ENCODE measurements at places on chromosomes 2 and 18.

- no peak for DNase-seq
Measured at GRCh38 chr18:79515331-79515730, 119.6 kb downstream of the NFATC1 start.

DNA sequence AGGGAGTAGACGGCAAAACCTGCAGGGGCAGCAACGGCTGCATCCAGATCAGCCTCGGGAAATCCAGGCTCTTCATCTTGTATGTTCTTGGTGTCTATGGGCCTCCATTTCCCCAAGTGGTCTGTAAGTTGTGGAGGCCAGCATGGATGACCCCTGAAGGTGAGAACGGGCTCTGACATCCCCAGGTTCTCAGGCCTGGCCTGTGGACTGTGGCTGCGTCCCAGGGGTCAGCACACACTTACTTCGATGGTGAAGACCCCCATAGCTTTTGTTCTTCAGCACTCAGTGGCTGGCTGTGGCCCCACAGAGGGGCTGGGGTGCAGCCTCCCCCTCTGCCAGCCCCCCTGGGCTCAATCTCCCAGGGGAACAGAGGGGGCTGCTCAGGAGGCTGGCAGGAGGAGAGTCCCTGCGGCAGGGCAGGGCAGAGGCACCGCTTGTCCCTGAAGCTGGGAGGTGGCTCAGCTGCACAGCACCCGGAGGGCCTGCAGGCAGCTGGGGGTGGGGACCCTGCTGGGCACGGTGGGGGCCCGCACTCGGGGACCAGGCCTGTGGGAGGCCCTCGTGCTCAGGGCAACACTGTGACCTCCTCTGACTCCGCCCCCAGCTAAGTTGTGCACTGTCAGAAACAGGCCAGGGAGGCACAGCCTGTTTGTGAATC is 3.8 kb downstream of the SLC66A3 start:
- DNase-seq: no peak

GRCh38 chr2:237434866-237435311 is 20.9 kb upstream of the COL6A3 start:
- DNase-seq: peak; percentile 89

GRCh38 chr18:68727506-68727905 is 12.6 kb upstream of the TMX3 start:
- DNase-seq: no peak

DNA sequence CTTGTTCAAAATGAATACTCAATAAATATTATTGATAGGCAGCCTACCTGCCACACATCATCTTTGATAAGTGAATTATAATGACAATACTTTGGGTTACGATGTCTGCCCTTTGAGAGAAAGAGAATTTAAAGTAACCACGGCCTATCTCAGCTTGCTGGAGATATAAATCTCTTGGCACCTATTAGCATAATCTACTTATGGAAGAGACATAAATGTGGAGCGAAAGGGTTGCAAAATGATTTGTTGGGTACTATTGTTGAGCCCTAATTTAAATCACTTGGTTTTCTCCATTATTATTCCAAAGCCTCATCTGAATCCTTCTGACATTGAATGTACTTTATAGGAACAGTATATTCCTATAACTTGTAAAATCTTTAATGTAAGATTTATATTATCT is 520.1 kb downstream of the DPP10 start:
- DNase-seq: no peak

- no peak for DNase-seq
Measured at GRCh38 chr2:88754585-88755320, 63.3 kb downstream of the RPIA start.

GRCh38 chr2:204049635-204050034 is 113.1 kb downstream of the ICOS start:
- peak; percentile 16 for DNase-seq

DNA sequence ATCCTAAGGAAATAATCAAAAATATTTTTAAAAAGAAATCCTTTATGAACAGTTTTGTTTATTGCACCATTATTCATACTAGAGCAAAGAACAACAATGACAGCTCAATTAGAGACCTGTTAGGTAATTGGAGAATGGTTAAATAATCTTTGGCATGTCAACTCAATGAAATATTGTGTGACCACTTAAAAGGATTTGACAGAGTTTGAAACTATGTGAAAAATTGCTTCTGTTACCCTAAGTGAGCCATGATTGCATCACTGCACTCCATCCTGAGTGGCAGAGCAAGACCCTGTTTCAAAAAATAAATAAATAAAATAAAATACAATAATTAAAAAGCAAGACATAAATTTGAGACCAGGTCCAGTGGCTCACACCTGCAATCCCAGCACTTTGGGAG is 66.1 kb upstream of the ATP8B1 start:
- no peak for DNase-seq

DNA sequence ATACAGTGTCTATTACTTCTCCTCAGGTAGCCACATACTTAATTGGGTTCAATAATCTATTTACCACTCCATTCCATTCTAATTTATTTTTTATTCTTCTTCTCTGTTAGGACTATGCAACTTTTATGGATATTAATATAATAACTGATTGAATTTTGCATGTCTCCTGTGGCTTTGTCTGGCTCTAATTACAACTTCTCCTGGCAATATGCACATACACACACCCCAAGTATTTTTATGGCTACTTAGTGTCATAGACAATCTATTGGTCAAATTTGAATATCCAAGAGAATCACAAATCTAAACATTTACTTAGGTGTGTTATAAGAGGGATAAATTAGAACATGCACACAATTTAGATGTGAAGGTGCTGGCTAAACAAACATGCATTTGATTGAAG is 73.1 kb downstream of the BOD1L2 start:
- no peak for DNase-seq

- DNase-seq: no peak
Measured at GRCh38 chr2:238459081-238459629, 32.4 kb downstream of the ASB1 start.

DNA sequence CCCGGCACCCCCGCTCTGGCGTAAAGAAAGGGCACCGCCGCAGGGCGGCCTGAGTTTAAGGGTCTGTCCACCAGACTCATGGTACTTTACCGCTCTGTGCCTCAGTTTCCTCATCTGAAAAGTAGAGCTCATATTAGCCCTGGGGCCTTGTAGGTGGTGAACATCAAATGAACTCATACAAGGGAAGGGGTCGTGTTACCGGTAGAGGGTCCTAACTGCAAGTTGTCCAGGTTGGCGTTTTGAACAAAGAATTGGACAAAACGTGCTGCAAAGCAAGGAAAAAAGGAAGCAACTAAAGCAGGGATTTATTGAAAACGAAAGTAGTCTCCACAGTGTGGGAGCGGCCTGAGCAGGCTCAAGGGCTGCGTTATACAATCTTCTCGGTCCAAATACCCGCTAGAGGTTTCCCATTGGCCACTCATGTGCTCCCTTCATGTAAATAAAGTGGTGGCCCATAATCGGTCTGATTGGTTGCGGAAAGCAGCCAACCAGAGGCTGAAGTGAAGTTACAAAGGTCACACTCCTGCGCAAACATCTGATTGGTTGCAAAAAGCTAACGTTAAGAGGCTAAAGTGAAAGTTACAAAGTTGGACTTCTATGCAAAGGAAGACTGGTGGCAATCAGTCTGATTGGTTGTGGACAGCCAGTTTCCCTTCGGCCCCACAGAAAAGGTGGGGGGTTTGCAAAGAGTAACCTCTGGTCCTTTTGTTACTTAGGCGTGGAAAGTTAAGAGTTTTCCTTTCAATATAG is 80.7 kb upstream of the LDLRAD4 start:
- DNase-seq: peak; percentile 85

DNA sequence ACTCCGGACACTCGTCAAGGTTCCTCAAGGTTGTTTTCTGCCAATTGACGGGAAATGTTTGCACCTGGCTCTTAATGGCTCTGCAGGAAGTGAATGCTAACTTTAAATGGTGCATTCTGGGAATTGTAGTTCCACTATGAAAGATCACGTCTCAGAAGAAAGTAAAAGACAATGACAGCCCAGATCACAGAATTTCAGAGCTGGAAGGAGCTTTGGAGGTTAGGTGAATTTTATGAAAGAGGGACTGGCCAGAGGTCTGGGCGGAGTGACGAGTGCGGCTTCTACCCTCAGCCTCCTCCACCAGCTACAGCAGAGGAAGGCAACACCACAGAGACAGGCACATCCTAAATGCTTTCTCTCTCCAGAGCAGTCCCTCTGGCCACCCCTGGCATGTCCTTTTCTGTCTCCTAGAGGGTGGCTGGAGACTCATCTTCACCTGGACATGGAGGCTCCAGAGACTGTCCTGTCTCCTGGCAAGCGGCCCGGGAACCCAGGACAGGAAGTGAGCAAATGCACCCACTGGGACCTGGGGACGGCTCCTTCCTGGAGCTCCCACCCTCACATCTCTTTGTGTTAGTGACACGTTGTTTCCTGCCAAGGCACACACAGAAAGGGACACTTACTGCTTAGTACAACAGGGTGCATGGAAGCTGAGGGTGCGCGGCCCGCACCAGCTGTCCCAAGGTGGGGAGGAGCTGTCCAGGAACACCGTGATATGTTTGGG is 19.4 kb downstream of the THAP4 start:
- peak; percentile 58 for DNase-seq

DNA sequence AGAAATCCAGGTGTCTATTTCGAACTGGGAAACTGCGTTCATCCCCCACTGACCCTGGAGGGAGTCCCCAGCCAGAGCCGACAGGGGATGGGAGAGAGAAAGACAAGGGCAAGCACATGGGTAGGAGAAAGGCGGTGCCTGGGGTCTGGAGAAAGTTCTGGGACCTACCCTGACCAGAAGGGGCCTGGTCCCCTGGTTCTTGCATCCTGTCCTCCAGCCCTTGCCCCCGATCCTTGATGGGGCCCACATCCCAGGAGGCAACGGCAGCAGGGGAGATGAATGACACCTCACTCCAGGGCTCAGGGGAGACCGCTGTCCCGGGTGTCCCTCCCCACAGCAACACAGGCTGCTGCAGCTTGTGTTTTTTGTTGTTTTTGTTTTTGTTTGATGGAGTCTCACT is 4.9 kb downstream of the ADCY3 start:
- no peak for DNase-seq

Measured in activated CD4-positive, alpha-beta T cell treated with anti-CD3 and anti-CD28 coated beads, Interleukin-2, Interleukin-6, amounts not matched to agents 100 ng/mL and 50 ng/mL, durations not matched to agents 16 hours and 8 hours (primary cell).